HTR-8/SVneo (cell line): ENCODE measurements at places on chromosomes 1 and 21.

DNA sequence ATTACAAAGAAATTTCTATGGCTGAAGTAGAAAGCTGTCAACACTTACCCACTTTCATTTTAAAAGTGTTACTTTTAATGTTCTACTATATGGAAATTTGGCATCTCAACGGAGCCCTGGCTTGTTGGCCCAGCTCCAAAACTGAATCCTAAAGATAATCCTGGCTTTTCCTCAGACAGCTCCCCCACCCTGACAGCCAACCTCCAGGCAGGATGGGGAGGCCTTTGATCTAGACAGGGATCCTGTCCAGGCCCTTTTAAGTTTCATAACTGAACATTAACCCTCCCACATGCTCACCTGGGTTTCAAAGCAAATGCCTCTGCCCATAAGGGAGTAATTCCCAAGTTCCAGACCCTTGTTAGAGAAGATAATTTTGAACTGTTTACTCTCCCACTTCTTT lies 99.3 kb upstream of the RALGPS2 start:
- DNase-seq = no peak

DNA sequence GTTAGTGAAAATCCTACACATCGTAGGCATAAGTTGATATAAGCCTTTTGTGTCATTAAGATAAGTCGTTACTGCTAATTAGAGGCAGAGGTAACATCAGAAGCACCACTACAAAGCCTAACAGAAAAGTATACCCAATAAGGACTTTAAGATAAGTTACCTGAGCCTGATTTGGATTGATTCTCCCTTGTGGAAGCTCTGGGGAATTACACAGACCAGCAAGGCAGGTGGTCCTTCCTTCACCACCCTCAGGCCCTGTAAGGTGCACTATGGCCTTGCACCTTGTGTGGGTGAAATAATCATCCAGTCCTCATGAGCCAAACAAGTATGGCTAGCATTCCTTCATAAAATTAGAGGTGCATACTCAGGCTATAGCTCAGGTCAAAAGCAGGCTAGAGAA lies 166.7 kb upstream of the CHRM3 start:
- no peak for DNase-seq

- DNase-seq = no peak
These were observed 13.8 kb upstream of the CAMTA1 start for GRCh38 chr1:6771441-6771769.

- DNase-seq = no peak
These were observed 13.3 kb downstream of the CYP4X1 start for GRCh38 chr1:47036764-47037163.

DNA sequence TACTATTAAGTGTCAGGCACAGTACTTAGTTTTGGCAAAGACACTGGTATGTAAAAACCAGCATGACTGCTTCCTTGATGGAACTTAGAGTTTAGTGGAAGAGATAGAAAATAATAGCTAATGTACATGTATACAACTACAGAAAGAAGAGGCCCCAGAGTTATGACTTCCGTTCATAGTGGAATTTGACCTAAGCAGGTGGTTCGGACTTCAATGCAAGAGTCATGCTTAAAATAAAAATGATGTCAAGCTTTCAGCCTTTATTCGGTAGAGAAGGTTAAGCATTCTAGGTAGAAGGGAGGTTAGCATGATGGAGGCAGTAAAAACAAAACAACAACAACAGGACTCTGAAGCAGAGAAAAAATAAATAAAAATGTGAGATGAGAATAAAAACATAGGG lies 165.9 kb downstream of the KCNT2 start:
- DNase-seq = no peak

DNA sequence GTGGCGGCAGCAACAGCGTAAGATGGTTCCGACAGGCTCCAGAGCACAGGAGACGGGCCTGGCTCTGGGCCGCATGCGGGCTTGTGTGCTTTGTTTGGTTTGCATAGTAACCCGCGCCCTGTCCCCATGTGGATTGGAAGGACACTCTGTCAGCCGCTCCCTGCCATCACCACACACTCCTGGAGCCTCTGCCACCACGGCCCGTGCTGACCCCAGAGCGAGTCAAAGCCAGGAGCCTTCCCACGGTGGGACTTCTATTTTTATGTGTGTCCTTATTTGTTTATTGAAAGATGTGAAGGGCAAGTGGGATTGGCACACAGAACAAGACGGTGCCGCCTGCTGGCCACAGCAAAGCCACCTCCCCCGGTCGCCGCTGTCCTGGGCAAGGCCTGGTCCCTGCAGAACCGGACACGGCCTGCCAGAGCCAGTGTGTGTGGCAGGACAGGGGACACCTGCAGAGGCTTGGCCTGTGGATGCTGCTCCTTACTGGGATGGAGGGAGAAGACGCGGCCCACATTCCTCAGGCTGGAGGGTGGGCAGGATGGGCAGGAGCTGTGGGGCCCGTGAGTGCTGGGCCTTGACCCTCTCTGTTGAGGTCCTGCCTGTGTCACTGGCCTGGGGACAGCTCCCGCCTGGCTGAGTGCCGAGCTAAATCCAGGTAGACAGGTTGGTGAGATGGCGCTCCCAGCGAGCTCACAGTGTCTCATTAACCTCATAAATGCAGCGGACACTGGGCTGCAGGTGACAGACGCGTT lies 64.4 kb downstream of the AGPAT3 start:
- DNase-seq = no peak

GRCh38 chr1:19013826-19014548 lies 57.5 kb upstream of the IFFO2 start:
- DNase-seq = no peak

- no peak for DNase-seq
These were observed 12.5 kb downstream of the MACO1 start for GRCh38 chr1:25443030-25443699.

DNA sequence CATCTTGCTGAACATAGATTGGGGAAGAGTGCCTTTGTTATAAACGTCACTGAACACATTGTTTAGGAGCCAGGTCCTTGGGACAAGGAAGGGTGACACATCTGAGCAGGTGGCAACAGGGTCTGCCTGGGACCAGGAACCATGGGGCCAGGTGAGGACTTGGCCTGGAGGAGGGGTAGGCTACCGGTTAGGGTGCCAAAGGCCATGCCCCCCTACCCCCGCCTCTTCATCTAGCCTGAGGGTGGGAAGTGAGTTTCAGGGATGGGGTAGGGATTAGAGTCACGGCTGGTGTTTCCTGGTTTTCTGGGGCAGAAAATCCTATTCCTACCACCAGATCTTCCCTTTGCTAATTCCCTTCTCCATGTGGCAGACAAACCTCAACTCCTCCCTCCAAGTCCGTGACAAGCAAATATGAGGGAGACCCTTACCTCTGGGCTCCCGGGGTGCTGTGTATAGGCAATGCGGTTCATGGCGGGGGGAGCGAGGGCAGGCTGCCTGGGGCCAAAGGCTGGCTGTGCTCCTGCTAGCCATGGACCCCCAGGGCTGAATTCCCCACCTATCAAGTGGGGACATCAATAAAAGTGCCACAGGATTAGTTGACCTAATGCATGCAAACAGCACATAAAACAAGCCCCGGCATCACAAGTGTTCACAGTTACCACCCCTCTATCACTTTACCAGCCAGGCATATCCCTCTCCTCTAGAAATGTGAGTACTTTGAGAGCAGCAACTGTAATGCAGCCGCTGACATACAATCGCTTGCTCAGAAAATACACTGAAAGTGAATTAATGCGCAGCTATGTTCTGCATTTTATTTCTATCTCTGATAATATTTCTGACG lies 14.5 kb downstream of the CD247 start:
- DNase-seq = no peak

GRCh38 chr1:198150369-198150768 lies 6.4 kb upstream of the NEK7 start:
- no peak for DNase-seq

DNA sequence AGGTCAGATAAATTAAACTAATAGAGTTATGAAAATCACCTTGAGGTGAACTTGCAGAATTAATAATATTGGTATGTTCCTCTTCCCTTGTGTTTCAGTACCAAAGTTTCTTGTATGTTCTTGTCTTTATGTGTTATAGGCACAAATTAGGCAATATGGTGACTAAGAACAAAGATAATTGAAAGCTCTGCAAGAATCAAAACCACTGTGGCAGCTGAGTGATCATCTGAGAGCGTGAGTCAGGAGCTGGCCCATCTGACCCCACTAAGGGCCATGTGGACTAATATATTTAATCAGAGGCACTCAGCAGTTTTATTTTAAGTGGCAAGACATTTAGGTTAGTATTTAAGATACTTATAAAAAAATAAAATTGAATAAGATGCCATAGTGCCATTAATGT lies 12.8 kb upstream of the CASQ2 start:
- DNase-seq = no peak

- DNase-seq = no peak
These were observed 43.2 kb downstream of the ZYG11B start for GRCh38 chr1:52769346-52770033.

GRCh38 chr1:28180306-28181305 lies 4.1 kb upstream of the PTAFR start:
- DNase-seq = no peak

DNA sequence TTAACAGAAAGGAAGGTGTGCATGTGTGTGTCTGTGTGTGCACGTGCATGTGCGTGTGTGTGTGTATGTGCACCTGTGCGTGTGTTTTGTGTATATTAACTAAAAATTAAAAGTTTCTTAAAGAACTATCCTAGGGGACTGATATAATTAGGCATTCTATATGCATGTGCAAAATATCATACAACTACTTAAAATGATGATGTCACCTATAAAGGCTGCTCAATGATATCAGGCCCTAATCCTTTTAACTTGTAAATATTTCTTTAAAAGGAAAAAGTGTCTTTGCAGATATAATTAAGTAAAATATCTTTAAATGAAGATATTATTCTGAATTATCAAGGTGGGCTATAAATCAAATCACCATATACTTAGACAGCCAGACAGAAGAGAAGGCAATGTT lies 64.5 kb downstream of the BRINP3 start:
- DNase-seq = no peak

DNA sequence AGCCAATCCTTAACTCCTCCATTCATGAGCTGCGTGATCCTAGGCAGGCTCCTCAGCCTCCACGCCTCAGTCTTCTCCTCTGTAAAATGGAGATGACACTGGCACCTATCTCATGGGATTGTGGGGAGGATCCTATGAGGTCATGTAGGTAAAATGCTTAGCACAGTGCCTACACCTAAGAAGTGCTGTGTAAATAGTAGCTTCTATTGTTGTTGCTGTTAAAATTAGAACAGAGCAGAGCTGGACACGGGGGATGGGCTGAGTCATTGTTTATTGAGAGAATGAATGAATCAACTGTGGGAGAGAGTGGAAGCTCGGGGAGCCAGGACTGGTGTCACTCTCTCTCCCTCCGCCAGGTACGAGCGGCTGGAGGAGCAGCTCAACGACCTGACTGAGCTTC lies 43.0 kb downstream of the TMCC2 start:
- DNase-seq = no peak

GRCh38 chr1:196427976-196428734 lies 180.1 kb downstream of the KCNT2 start:
- no peak for DNase-seq

GRCh38 chr1:218421531-218421930 lies 76.4 kb downstream of the TGFB2 start:
- no peak for DNase-seq

DNA sequence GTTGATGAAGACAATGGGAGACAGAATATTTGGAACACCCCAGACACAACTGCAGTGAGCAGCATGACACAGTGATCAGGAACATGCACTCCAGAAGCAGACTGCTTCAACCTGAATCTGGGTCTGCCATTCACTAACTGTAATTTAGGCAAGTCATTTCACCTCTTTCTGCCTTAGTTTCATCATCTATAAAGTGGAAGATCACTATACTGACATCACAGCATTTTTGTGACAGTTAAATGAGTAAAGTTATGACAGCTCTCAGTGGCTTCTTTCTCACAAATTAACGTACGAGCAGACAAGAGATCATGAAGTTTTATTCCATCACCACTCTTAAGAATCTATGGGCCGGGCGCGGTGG lies 14.3 kb downstream of the LRRC41 start:
- no peak for DNase-seq

- DNase-seq = peak; percentile 84
These were observed 66.2 kb upstream of the IRF2BP2 start for GRCh38 chr1:234676103-234676594.

DNA sequence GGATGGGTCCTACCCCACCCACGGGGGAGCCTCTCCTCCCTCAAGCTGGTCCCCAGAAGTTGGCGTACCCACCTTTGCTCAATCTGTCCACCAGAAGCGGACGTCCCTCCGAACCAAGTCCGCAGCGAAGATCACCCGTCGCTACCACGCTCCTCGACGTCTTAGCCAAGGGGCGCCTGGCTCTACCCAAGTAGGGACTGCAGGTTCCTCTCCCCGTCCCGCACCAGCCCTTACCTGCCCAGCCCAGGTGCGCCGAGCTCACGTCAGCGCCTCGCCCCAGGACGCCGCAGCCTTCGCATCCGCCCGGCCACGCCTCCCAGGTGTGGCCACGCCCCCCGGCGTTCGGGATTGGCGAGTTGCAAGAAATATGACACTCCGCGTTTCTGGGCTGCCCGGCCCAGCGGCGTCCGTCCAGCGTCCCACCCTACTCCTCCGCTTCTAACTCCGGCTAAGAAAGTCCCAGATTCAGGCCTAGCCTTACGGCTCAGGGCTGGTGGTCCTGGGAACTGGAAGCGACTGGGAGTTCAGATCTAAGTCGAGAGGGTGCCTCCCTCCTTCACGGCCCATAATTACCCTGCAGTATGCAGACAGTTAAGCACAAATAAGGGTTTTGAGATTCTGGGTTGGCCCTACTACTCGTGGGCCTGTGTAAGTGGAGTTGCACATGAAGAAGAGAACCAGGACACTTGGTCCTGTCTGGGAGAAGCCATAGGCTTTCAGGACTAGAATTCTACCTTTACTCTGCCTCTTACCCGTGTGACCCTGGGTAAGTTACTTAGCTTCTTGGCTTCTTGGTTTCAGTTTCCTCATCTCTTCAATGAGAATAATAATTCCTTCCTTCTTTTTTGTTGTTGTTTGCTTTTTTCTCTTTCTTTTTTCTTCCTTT lies at the start of gene IRF6:
IRF6 (minus strand) TSS at position 268 of the 886 bp plus-strand sequence. CDS start 4,729 bp downstream, outside the sequence.
- DNase-seq = peak; percentile 55

DNA sequence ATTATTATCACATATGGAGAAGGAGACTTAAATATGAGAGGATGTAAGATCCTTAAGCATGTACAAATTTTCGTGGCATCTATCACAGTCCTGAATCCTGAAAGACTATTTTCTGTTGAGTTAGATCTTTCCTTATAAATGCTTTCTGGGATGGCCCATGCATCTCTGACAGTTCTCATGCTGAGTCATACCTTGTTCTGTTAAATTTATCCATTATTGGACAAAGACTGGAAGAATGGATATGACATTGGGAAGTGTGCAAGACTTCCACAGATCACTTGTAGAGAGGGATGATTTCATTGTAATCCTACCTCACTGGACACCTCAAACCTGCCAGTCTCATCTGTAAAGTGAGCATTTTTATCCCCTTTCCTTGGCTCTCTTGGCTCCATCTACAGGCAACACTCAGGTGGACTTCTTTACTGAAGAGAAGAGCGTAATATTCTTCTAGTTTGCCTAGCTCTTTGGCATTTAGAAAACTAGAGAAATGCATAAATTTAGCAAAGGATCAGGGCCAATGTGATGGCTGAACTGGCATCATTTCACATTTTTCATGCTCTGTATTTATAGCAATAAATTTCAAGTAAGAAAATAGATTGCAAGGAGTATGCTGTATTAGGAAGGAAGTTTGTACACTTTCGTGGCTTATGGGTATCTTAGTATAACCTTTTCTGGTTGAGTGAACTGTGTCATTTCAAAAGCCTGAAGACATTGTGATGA lies 128.2 kb downstream of the NFIA start:
- no peak for DNase-seq

- DNase-seq = no peak
These were observed 237.2 kb downstream of the TOMM20 start for GRCh38 chr1:234891427-234891826.
